ENCODE measurements at places on chromosomes 11 and 22.

DNA sequence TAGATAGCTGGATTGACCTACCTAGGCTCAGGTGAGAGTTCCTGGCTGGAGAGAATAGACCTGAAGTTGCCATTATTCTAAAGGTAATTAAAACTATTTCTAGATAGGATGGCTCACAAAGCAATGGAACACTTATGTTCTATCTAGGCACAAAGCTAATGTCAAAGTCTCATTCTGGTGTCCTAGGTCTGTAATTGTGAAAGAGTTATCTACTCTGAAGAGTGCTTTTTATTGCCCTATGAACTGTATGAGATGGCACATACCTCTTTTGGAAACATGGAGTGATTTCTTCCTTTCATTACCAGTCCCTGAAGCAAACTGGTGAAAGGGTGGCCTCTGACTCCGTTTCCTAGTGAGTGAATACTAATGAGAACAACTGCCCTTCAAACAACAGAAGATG, 80.3 kb downstream of the MTNR1B start:
- no peak overlapping the region for H3K27ac ChIP-seq
- DNase-seq, result no peak
- no peak overlapping the region for H3K4me3 ChIP-seq
- no peaks in the 10 kb centered on the region for H3K36me3 ChIP-seq
- H3K27me3 ChIP-seq, result peaks cover 4% of the 10 kb centered on the region
- no peaks in the 10 kb centered on the region for H3K4me1 ChIP-seq

DNA sequence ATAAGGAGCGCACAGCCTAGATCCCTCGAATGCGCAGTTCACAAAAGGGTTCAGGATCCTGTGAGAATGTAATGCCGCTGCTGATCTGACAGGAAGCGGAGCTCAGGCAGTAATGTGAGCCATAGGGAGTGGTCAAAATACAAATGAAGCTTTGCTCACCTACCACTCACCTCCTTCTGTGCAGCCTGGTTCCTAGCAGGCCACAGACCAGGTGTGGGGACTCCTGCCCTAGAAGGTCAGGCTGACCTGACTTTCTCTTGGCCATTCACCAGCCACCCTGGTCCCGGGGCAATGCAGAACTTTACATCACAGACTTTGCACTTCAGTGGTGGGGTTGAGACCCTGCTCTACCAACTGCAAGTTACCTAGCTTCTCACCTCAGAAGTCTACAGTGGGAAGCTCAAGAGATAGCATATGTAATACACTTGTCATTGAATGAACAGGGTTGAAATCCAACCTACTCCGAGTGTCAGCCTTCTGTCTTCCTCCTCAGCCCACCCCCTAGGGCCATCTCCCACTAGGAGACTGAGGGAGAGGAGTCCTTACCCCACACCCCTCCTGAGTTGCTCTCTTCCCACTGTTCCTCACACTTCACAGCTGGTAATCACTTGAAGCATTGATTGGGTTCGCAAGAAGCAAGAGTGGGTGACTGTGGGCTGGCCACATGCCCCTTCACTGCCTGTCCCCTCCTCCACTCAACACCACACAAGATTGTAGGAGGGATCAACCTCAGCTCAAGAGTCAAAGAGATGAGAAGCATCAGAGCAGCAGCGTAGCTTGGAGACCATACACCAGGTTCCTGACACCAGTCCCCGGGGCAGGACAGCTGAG, 2.0 kb upstream of the KCNJ1 start:
- H3K27ac ChIP-seq, result no peak overlapping the region
- H3K4me3 ChIP-seq, result no peak overlapping the region
- no peaks in the 10 kb centered on the region for H3K36me3 ChIP-seq
- DNase-seq, result no peak
- no peaks in the 10 kb centered on the region for H3K4me1 ChIP-seq

DNA sequence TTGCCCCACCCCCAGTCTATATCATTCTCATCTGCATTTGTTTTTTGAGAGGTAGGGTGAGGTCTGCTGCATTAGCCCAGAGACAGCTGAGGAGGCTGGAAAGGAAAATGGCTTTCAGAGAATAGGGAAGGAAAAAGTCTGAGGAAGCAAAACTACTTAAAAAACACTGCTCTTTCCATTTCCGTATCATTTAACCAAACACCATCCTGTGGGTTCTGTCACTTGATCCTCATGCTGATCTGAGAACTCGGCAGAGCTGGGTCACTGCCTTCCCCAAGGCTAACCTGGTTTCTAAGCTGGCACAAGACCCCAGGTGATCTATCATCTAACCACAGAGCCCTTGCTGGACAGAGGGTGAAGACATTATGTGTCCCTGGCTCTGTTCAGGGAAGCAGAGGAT, 1.2 kb downstream of the FOLR2 start:
- no peaks in the 10 kb centered on the region for H3K27me3 ChIP-seq
- H3K36me3 ChIP-seq, result no peaks in the 10 kb centered on the region
- H3K27ac ChIP-seq, result no peak overlapping the region
- no peak for DNase-seq

GRCh38 chr11:64251753-64252002, 348 bp downstream of the PLCB3 start:
- no peaks in the 10 kb centered on the region for H3K27me3 ChIP-seq
- DNase-seq, result no peak
- H3K27ac ChIP-seq, result peak overlapping the region; percentile 63
- peaks cover 22% of the 10 kb centered on the region for H3K36me3 ChIP-seq
- no peaks in the 10 kb centered on the region for H3K4me1 ChIP-seq

DNA sequence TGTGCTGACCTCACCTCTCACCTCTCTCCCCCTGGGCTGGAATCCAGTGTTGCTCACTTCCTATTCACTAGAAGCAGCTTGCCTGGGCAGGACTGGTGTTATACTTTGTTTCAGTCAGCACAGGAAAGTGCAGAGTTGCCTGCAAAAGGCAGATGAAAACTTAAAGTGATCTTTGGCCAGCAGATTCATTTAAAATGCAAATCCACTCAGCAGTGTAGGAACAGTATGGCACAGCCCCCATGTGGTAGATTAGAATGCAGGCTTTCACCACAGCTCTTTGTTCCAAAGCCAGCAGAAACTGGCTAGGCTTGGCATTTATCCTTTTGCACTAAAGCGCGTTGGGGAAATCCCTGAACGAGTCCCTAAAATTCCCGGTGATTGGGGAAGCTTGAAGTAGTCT, 301.2 kb downstream of the OR4C45 start:
- no peak overlapping the region for H3K4me3 ChIP-seq
- no peaks in the 10 kb centered on the region for H3K27me3 ChIP-seq
- no peaks in the 10 kb centered on the region for H3K4me1 ChIP-seq
- no peak overlapping the region for H3K27ac ChIP-seq

DNA sequence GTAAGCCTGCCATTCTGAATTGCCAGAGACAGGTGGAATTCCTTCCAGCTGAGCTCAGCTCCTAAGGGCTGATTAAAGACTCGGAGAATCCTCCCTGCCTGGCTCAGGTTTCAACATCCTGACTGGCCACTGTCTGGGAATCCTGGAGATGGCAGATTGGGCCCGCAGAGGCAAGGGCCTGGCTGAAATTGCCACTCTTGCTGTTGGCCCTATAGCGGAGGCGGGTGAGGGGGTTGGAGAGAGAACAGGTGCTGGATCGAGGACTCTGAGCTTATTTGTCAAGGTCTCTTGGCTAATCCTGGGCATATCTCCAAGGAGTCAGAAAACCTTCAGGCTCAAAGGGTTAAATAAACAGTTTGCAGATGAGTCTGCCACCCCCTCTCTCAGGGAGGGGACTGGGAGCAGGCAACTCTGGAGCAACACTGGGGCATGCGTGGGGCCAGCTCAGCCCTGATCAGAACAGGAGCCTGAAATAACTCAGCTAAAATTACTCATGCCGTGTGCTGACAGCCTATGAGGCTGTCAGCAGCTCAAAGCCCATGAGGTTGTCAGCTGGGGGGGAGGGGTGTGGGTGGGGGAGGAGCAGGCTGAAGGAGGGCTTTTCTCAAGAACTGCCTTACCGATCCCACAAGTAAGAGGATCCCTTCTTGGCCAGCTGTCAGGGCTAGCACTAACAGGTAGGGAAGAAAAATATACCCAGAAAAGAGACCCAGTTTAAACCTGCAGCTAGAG, 14.7 kb upstream of the MFRP start:
- H3K27ac ChIP-seq, result peak overlapping the region; percentile 41
- no peaks in the 10 kb centered on the region for H3K36me3 ChIP-seq
- no peak overlapping the region for H3K4me3 ChIP-seq

DNA sequence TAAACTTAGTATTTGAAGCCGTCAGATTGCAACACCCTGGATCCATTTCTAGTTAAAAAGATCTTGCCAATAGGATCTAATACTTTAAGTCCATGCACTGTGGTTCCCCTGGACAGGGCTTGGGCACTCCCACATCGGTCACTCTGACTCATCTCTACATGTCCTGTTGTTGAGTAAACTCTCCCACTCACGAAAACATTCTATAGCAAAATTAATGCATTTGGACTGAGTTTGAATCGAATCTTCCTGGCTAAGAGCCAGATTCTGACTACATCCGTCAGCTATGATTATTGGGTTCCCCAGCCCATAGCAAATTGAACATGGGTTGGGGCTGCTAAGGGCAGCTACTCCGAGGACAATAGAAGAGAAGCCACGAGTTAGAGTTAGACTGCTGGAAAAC, 182.1 kb upstream of the SORL1-AS1 start:
- no peaks in the 10 kb centered on the region for H3K36me3 ChIP-seq
- H3K27ac ChIP-seq, result no peak overlapping the region
- DNase-seq, result no peak
- H3K27me3 ChIP-seq, result no peaks in the 10 kb centered on the region
- no peak overlapping the region for H3K4me3 ChIP-seq
- no peaks in the 10 kb centered on the region for H3K4me1 ChIP-seq

- no peak overlapping the region for H3K27ac ChIP-seq
- DNase-seq, result peak; percentile 81
- peaks cover 7% of the 10 kb centered on the region for H3K27me3 ChIP-seq
Observed at GRCh38 chr11:119742263-119742861, 13.4 kb upstream of the NECTIN1 start.

DNA sequence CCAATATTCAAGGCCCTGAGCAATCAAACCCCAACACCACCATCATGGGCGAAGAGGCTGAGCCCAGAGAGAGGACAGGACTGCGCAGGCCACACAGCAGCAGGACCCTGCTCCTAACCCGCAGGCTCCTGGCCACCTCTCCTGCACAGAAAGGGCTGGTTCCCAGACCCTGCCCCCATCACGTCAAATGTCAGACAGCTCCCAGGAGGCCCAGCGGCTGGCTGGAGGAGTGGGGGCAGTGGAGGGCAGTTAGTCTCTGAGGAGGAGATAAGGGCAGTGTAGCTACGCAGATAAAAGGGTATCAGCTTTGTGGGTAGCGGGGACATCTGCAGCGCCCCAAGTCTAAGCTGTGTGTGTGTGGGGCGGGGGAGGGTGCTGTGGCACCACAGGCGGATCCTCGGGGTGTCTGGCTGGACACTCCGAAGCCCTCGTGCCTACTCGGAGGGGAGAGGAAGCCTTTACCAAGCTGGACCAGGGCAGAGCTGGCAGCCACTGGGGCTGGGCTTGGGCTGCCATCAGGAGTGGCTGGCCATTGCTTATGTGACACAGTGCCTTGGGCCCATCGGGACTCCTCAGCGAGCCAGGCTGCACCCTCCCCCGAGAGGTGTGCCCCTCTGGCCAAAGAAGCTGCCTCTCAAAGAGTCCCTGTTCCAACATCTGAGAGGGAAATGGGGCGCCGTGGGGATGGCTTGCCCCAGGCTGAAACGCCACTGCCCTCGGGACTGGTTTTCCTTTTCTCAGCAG, 21.5 kb downstream of the FADS3 start:
- no peaks in the 10 kb centered on the region for H3K4me1 ChIP-seq
- H3K4me3 ChIP-seq, result no peak overlapping the region
- DNase-seq, result no peak
- no peaks in the 10 kb centered on the region for H3K27me3 ChIP-seq
- H3K27ac ChIP-seq, result no peak overlapping the region

DNA sequence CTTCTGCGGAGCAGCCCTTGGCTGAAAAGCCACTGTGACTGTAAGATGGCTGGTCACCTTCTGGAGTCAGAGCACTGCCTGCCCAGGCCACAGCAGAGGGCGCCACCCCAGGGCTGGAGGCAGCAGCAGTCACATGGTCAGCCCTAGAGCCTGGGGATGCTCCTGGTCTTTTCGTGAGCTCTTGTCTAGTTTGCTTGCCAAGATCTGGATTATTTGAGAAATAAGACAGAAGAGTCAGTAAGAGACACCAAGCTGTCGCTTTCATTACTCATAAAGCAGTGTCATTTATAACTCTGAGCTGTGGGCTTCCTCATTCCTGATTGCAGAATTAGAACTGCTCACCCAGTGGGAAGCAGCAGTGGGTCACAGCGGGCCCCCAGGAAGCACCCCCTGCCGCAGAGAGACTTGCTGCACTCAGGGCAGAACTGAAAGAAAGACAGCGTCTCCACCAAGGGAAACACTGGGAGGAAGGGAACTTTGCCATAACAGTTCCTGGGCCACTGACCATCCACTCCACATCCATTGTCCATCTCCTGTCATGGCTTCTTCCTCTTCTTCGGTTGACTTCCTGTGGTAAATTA, 56.7 kb downstream of the PPP6R2 start:
- H3K36me3 ChIP-seq, result peaks cover 11% of the 10 kb centered on the region
- no peaks in the 10 kb centered on the region for H3K4me1 ChIP-seq
- H3K4me3 ChIP-seq, result no peak overlapping the region
- H3K27me3 ChIP-seq, result no peaks in the 10 kb centered on the region
- H3K27ac ChIP-seq, result no peak overlapping the region

GRCh38 chr11:9092853-9093778, 1.7 kb upstream of the SCUBE2 start:
- H3K27me3 ChIP-seq, result no peaks in the 10 kb centered on the region
- H3K4me1 ChIP-seq, result peaks cover 12% of the 10 kb centered on the region
- H3K27ac ChIP-seq, result no peak overlapping the region

GRCh38 chr11:133726542-133726941, 118.8 kb downstream of the SPATA19 start:
- H3K27me3 ChIP-seq, result no peaks in the 10 kb centered on the region
- H3K36me3 ChIP-seq, result no peaks in the 10 kb centered on the region
- no peaks in the 10 kb centered on the region for H3K4me1 ChIP-seq
- no peak overlapping the region for H3K27ac ChIP-seq
- H3K4me3 ChIP-seq, result no peak overlapping the region

- H3K27ac ChIP-seq, result peak overlapping the region; percentile 11
- no peak overlapping the region for H3K4me3 ChIP-seq
- H3K4me1 ChIP-seq, result peaks cover 13% of the 10 kb centered on the region
- H3K36me3 ChIP-seq, result no peaks in the 10 kb centered on the region
Observed at GRCh38 chr11:73379189-73379880, 3.1 kb downstream of the RELT start.

GRCh38 chr11:129117595-129118350, 74.4 kb downstream of the ARHGAP32 start:
- H3K27me3 ChIP-seq, result no peaks in the 10 kb centered on the region
- peak; percentile 85 for DNase-seq
- H3K27ac ChIP-seq, result no peak overlapping the region
- no peaks in the 10 kb centered on the region for H3K36me3 ChIP-seq
- no peak overlapping the region for H3K4me3 ChIP-seq
- no peaks in the 10 kb centered on the region for H3K4me1 ChIP-seq

GRCh38 chr11:130403967-130404366, 24.4 kb downstream of the ADAMTS8 start:
- peak; percentile 13 for DNase-seq
- H3K27me3 ChIP-seq, result no peaks in the 10 kb centered on the region
- no peak overlapping the region for H3K4me3 ChIP-seq
- no peaks in the 10 kb centered on the region for H3K36me3 ChIP-seq
- H3K4me1 ChIP-seq, result peaks cover 28% of the 10 kb centered on the region
- H3K27ac ChIP-seq, result peak overlapping the region; percentile 67

- peaks cover 23% of the 10 kb centered on the region for H3K4me1 ChIP-seq
- peak overlapping the region; percentile 81 for H3K27ac ChIP-seq
Observed at GRCh38 chr11:76665921-76666351, 4.6 kb downstream of the LRRC32 start.

- H3K36me3 ChIP-seq, result peaks cover 35% of the 10 kb centered on the region
- H3K27me3 ChIP-seq, result no peaks in the 10 kb centered on the region
- H3K4me1 ChIP-seq, result peaks cover 7% of the 10 kb centered on the region
- no peak overlapping the region for H3K27ac ChIP-seq
Observed at GRCh38 chr11:128763224-128763623, 69.4 kb downstream of the FLI1 start.

Measured in lung (tissue), 17 donors.